ENCODE measurements at places on chromosomes 3 and 15. TPM values are rescaled to one million over a fixed set of nuclear protein-coding genes. Genes with fewer than 3 reads are reported as not detected.
A peak's percentile ranks its signal among the peaks of the same experiment; 100 is the strongest.

DNA sequence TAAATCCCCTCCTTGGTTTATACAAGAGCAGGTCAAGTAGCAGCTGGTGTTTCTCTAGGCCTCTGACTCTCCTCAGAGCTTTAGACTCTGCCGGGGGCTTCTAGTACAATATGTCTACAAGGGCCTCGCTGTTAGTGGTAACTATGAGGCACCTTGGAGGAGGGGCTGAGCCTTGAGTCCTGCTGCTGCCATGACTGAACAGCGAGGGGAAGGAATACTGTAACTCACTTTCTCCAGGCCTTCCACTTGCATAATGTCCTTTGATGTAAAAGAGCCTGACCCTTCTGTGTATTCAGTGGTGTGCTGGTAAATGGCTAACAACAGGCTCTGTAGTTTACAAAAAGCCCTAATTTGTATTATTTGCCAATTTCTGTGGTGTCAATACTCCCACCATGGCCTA, 27.8 kb downstream of the DRD3 start:
- no peak overlapping the region for H3K27ac ChIP-seq
- no peak overlapping the region for H3K4me3 ChIP-seq
- H3K36me3 ChIP-seq = no peaks in the 10 kb centered on the region
- DNase-seq = no peak

- no peak overlapping the region for H3K4me3 ChIP-seq
- no peaks in the 10 kb centered on the region for H3K4me1 ChIP-seq
- H3K27ac ChIP-seq = no peak overlapping the region
- DNase-seq = no peak
- no peaks in the 10 kb centered on the region for H3K36me3 ChIP-seq
Measured at GRCh38 chr3:134395103-134395502, 20.9 kb upstream of the AMOTL2 start.

GRCh38 chr3:25547943-25548674, 116.6 kb downstream of the TOP2B start:
- H3K4me3 ChIP-seq = no peak overlapping the region
- no peak overlapping the region for H3K27ac ChIP-seq
- no peaks in the 10 kb centered on the region for H3K36me3 ChIP-seq
- H3K4me1 ChIP-seq = no peaks in the 10 kb centered on the region
- peaks cover 2% of the 10 kb centered on the region for H3K27me3 ChIP-seq

DNA sequence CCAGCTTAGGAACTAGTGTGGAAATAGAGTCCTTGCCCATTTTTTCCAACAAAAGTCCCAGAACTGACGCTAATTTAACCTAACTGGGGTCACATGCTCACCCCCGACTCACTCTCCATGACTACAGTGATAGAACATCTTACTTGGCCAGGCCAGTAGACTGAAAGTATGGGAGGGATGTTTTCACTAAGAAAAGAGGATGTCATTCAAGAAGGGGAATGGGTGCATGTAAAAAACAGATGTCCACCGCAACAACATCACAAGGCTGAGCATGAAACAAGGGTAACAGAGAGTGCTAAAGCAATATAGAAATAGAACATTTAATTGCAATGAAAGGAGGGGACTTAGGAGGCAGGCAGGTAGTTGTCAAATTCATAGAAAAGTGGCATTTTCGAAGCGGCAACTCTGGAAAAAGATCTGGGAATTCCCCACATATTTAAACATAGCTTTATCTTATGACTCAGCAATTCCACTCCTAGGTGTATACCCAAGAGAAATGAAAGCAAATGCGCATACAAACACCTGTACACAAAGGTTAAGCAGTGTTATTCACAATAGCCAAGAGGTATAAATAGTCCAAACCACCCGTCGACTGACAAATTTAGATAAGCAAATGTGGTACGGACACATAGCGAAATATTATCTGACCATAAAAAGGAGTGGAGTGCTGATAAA, 41.1 kb upstream of the UBE2E2 start:
- H3K4me3 ChIP-seq = no peak overlapping the region
- DNase-seq = no peak
- no peak overlapping the region for H3K27ac ChIP-seq
- no peaks in the 10 kb centered on the region for H3K27me3 ChIP-seq
- H3K4me1 ChIP-seq = peaks cover 1% of the 10 kb centered on the region
- no peaks in the 10 kb centered on the region for H3K36me3 ChIP-seq

- DNase-seq = no peak
- H3K27me3 ChIP-seq = peaks cover 7% of the 10 kb centered on the region
- H3K27ac ChIP-seq = no peak overlapping the region
- H3K4me1 ChIP-seq = no peaks in the 10 kb centered on the region
- no peaks in the 10 kb centered on the region for H3K36me3 ChIP-seq
Measured at GRCh38 chr3:190718671-190719070, 143.8 kb downstream of the GMNC start.

GRCh38 chr3:173977747-173978146, 580.2 kb downstream of the NLGN1 start:
- H3K4me3 ChIP-seq = no peak overlapping the region
- DNase-seq = no peak
- no peaks in the 10 kb centered on the region for H3K27me3 ChIP-seq
- no peaks in the 10 kb centered on the region for H3K4me1 ChIP-seq
- H3K36me3 ChIP-seq = no peaks in the 10 kb centered on the region

GRCh38 chr3:42118762-42119361, 27.7 kb downstream of the TRAK1 start:
- peaks cover 16% of the 10 kb centered on the region for H3K4me1 ChIP-seq
- H3K36me3 ChIP-seq = no peaks in the 10 kb centered on the region
- peak; percentile 71 for DNase-seq
- no peaks in the 10 kb centered on the region for H3K27me3 ChIP-seq

GRCh38 chr3:55167586-55168317, 239.9 kb upstream of the LRTM1 start:
- no peak overlapping the region for H3K4me3 ChIP-seq
- no peak for DNase-seq
- no peaks in the 10 kb centered on the region for H3K4me1 ChIP-seq
- H3K27ac ChIP-seq = no peak overlapping the region
- H3K36me3 ChIP-seq = no peaks in the 10 kb centered on the region

DNA sequence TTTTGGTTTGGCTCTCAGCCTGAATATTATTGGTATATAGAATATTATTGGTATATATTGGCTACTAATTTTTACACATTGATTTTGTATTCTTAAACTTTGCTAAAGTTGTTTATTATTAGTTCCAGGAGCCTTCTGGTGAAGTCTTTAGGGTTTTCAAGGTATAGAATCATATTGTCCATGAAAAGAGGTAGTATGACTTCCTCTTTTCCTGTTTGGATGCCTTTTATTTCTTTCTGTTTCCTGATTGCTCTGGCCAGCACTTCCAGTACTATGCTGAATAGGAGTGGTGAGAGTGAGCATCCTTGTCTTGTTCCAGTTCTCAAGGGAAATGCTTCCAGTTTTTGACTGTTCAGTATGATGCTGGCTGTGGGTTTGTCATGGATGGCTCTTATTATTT, 107.3 kb upstream of the LIPC start:
- no peak overlapping the region for H3K27ac ChIP-seq
- peaks cover 5% of the 10 kb centered on the region for H3K27me3 ChIP-seq
- H3K4me3 ChIP-seq = no peak overlapping the region
- H3K36me3 ChIP-seq = no peaks in the 10 kb centered on the region

Gene CPNE9
- 0.17 TPM for total RNA-seq

Gene CD276
- 20.1 TPM for total RNA-seq

Gene ITIH1
- not detected for total RNA-seq

Gene DUOX2
- not detected for total RNA-seq
